NCI-H2081 treated with DMSO at 0.1 percent for 48 hours (cell line): ENCODE measurements at places on chromosomes 12 and 14.

DNA sequence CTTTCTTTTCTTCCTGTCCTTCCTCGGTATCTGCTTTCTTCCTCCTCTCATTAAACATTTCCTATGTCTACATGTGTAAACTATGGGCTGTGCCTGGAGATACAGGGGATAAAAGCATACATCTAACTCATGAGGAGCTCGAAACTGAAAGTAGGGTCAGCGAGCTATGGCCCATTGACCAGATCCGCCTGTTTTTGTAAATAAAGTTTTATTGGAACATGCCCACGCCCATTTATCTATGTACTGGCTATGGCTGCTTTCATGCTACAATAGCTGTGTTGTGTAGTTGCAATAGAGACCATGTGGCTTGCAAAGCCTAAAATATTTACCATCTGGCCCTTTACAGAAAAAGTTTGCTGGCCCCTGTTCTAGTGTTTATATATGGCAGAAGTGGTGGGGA lies 500.8 kb upstream of the GARIN6 start:
- DNase-seq, result no peak

DNA sequence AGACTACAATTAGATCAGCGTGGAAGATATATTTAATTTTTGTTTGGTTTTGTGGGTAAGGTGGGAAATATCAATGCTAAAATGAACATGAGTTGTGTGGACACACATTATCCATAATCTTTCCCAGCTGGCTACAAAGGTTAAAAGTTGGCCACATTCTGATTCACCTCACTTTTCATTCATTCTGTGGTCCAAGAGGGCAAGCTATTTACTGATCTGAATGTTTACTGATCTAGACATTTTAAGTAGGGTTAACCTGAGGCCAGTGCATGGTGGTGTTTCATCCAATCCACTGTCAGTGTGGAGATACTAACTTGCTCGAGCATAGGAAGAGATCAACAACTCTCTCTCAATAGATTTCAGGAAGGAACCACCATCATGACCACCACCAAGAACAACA lies 71.6 kb downstream of the DCAF5 start:
- DNase-seq, result no peak

- DNase-seq, result peak; percentile 79
Measured at GRCh38 chr14:105480807-105481801, 5.6 kb upstream of the CRIP1 start.

- DNase-seq, result no peak
Measured at GRCh38 chr12:93016752-93017350, 87.8 kb upstream of the EEA1 start.

- DNase-seq, result no peak
Measured at GRCh38 chr12:46401662-46402061, 29.1 kb upstream of the SLC38A2 start.

DNA sequence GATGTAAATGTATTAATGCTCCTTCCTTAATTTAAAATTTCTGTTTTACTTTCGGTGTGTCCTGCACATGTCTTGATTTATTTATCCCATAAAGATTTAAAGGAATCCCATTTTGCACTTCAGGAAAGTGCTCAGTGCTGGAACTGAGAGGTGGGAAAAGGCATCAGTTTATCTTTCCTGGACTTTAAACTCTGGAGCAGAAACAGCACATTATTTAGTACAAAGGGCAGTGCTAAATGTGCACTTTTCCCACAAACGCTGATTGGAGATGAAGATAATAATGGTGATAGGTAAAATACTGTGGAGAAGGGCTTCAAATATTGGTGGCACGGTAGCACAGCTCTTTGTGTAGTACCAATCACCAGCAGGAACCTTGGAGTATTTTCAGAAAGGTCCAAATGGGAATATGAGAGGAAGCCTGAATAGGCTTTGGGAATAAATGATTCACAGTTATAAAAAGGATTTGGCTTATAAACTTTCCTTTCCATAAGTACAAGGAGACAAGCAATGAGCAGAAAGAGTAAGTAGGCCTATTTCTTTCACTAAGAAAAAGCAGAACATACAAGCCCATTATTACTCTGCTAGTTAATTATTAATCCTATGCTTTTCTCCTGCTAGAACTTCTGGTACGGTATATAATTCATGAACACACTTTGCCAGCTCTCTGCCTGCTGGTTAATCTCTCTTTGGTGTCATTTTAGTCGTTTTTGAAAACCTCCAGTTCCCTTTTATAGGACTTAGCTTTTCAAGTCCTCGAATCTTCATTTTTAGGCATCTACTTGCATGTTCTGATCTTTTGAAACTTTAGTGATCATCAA lies 58.3 kb downstream of the SLC15A5 start:
- no peak for DNase-seq

DNA sequence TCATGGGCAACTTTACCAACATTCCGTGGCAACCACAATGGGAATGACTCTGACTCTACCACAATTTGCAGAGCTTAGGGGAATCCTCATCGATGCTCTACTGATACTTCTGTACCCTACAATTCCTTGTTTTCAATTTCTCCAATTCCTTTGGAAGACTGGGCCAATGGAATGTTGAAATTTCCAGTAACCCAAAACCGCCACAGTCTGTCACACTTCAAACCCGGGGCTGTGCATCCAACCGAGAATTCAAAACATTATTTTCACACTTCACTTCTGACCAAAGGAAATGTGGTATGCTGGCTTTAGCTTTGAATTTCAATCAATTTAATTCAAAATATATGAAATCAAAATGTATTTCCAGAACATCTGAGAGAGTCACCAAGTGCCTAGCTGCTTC lies 951.4 kb downstream of the VRK1 start:
- DNase-seq, result no peak

- no peak for DNase-seq
Measured at GRCh38 chr12:106179086-106179485, 40.3 kb upstream of the NUAK1 start.

DNA sequence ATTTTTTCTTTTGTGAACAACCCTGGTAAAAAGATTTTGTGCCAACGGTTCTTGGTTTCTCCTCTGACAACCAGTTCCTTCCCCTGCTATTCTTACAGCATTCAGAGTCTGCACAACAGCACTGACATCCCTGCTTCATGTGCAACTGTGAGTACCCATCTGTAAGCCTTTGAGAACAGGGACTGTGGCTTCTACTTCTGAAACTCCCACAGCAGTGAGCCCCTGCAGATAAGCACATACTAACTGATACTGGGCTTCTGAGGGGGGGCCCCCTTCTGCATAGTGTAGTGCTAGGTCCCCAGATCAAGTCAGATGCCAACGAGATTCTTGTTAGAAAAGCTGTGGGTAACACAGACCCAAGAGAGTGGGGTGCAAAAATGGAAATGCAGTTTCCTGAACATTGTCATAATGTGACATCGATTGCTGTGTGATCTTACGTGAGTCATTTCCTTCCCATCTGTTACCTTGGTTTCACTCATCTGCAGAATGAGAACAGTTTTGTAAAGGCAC lies 11.1 kb upstream of the NINJ2 start:
- no peak for DNase-seq

DNA sequence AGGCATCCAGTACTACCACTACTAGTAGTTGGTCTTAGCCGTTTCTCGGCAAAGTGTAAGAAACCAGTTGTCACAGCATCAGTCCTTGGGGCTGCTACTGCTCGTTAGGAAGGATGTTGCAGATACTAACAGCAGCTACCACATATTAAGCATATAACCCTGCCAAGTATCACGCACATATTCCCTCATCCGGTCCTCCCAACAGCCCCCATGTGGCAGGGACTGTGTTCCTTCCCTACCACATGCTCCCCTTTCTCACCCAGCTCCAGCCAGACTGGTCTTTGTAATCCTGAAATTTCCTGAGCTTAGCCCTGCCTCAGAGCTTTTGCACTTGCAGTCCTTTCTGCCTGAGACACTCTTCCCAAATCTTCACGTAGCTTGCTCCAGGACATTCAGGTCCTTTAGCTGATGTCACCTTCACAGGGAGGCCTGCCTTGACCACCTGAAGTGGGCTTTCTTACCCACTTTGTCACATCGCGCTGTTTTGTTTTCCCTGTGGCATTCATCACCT lies 7.8 kb downstream of the ERP29 start:
- DNase-seq, result no peak

- DNase-seq, result no peak
Measured at GRCh38 chr14:34766060-34766459, 51.7 kb upstream of the CFL2 start.

GRCh38 chr12:66065641-66066136 lies 64.9 kb downstream of the LLPH start:
- no peak for DNase-seq

- no peak for DNase-seq
Measured at GRCh38 chr14:101480747-101481530, 80.4 kb upstream of the DIO3 start.

DNA sequence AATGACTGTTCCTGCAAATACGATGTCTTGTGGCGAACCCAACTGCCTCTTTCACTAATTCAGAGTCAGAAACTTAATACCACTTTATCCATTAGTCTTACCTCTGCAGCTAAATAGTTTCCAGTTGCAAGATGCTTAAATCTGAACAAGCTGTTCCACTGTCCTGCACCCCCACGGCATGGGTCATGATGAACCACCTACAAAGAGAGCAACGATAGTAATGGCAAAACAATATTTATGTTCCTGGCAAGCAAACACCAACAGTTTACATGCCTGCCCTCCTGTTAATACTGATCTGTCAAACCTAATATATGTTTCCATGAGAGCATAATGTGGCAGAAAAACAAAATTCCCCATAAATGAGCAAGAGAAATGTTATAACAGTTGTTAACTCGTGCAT lies 121.9 kb downstream of the ITPR2 start:
- DNase-seq, result no peak

DNA sequence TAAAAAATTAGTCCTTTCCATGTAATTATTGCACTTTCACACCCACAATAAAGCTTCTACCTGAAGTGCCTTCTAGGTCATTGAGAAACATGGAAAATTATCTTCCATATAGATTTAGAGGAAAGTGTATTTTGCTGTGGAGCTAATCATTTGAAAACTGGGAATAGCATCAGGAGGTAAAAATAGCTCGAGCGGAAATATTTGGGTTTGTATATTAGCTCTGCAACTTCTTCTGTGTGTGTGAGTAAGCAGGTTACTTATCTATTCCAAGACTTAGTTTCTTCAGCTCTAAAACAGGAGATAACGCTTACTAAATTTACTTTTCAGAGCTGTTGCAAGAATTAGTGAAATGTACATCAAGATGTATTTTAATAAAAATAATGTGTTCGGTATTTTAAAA lies 95.0 kb upstream of the MON2 start:
- no peak for DNase-seq

- no peak for DNase-seq
Measured at GRCh38 chr12:71162832-71163763, 5.3 kb upstream of the TSPAN8 start.

DNA sequence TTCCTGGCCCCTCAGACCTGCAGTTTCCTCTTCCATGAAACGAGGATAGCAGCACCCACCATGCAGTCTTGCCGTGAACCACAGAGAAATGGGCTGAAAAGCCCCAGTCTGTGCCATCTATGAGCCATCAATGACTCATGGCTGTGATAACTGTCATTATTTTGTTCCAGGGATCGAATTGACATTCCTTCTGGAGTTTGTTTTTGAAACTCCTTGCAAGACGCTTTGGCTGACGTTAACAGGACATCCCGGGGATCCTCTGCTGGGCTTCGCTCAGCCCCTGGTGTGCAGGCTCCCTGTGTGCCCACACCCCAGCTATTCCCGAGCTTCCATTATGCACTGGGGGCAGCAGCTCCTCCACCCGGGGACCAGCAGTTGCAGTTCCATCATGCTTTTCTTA lies 33.8 kb downstream of the MMAB start:
- no peak for DNase-seq

DNA sequence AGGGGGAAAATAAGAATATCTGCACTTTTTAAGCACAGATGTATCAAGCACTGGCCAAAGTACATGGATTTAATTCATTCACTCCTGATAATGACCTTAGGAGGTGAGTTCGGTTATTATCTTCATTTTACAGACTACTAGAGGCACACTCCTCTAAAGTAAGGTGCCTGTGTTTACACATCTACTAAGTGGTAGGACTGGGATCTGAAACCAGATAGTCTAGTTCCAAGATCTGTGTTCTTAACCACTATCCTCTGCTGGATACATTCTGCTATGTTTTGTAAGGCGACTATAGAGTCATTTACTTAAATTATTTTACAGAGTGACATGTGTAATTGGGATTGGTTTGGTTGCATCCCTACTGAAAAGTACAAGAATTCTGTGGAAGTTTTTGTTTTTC lies 175.3 kb downstream of the ESR2 start:
- no peak for DNase-seq

DNA sequence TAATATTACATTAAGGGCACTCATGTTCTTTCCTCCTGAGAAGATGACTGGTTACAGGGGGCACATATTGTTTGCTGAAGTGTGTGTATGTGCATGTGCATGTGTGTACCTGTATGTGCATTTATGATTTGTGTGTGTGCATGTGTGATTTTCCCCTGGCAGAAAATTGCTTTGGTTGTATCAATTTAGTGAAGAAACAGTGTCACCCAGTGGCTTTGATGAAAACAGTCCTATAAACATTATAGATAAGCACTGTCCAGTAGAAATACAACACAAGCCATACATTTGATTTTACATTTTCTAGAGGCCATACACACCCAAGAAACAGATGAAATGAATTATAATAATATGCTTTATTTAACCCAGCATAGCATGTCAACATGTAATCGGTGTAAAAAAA lies 8.6 kb downstream of the PDE3A start:
- DNase-seq, result no peak

DNA sequence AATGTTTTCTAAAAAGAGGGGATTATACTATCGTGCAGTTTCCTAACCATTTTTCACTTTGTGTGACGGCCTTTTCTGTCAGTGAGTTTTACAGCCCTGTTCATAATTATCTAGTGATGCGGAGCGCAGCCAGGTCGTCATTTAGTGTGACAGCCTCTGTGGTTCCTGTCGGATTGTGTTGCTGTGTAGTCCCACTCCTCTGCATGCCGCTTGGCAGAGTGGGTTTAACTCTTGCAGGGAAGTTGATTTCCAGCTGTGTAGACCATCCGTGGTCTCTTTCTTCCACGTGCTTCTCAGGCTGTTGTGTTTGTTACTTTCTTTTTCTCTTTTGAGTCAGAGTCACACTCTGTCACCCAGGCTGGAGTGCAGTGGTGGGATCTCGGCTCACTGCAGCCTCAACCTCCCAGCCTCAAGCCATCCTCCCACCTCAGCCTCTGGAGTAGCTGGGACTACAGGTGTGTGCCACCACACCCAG lies 8.6 kb downstream of the RAN start:
- DNase-seq, result no peak

DNA sequence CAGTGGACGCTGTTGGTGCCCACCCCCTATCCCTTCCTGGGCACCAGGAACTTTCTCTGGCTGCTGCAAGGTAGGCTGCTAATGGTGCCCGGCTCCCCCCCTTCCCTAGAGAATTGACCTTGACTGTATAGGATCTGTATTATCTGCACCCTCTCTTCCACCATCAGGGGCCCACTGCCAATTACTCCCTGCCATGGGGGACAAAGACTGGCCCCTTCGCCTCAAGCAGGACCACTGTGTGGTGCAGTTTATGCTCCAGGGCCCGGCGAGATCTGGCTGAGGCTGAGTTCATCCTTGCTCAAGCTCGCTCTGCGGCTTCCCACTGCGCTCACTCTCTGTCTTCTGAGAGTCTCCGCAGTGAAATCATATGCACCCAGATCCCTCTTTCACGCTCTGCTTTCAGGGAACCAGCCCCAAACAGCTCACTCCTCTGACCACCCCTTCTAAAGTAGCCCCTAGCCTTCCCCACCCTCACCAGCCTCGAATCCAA lies 95.2 kb downstream of the LGMN start:
- DNase-seq, result no peak
